ENCODE measurements at places on chromosomes 11 and 22. TPM values are rescaled to one million over a fixed set of nuclear protein-coding genes. Genes with fewer than 3 reads are reported as not detected.

Gene INTS4
- polyA plus RNA-seq: 13.5 TPM

Gene IRAG1
- 5.7 TPM for polyA plus RNA-seq

Gene PGA5
- 0.11 TPM for polyA plus RNA-seq

Gene P2RX6
- polyA plus RNA-seq: 0.29 TPM

Gene OR51B2
- not detected for polyA plus RNA-seq
